Stimulated activated CD8-positive, alpha-beta memory T cell treated with anti-CD3 and anti-CD28 coated beads, Interleukin-2, amount 100 ng/mL, for 1 hour (primary cell): ENCODE measurements at places on chromosomes 1 and 21.

GRCh38 chr1:8523666-8524206 is 205.8 kb downstream of the SLC45A1 start:
- DNase-seq = no peak

- no peak for DNase-seq
These were observed 570 bp downstream of the KCND3 start for GRCh38 chr1:111988743-111989453.

- DNase-seq = no peak
These were observed 3.7 kb downstream of the CFAP410 start for GRCh38 chr21:44335266-44336059.

DNA sequence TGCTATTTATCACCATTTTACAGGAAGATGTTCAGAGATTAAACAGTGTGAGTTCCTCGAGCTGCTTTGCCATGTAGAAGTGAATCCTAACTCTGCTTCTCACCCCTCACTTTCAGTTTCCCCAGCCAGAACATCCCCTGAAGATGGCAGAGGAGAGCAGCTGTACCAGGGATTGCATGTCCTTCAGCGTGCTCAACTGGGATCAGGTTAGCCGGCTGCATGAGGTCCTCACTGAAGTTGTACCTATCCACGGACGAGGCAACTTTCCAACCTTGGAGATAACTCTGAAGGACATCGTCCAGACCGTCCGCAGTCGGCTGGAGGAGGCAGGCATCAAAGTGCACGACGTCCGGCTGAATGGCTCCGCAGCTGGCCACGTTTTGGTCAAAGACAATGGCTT is 16.9 kb downstream of the TENT5C start:
- DNase-seq = no peak

DNA sequence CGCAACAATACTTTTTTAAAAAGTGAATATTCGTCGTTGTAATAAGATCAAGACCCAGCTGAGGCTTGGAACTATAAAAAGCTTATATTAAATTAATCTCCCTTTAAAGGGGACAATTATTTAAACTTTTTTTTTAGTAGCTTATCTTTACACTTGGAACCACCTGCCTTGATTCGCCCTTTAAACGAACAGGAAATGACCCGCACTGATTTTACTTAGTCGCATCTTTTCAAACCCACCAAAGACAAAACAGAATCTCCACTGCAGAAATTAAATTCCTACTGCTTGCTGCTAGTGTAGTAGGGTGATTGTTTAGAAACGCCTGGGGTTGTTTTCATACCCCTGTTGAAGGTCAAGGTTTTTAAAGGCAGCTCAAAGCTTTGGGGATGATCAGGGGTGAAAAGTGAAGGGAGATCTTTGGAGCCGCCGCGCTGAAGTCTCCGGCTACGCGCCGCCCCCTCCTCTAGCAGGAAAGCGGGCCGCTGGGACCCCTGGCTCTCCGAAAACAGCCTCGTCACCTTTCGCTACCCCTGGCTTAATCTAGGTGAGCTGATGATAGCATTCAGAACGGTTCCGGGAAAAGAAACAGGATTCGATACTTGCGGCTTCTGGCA is 163.4 kb downstream of the RUNX1 start:
- DNase-seq = no peak

- DNase-seq = no peak
These were observed 9.9 kb upstream of the SYTL1 start for GRCh38 chr1:27331922-27332321.

DNA sequence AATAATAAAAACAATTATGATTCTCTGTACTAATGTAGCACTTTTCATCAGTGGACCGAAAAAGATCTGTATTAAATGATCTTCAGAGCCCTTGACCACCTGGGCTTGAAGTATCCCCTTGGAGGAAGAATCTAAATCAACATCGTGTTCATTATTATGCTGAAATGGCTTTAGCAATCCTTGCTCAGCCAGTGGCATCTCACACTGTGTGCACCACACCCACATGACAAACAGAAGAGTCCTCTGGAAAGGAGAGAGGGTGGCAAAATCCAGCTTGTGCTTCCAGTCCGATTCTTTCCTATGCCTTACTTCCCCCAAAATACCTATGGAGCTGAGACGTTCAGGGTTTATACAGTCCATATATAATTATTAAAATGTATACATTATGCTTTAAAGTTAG is 318.5 kb upstream of the RUNX1 start:
- DNase-seq = no peak

- DNase-seq = no peak
These were observed 112.9 kb downstream of the GREM2 start for GRCh38 chr1:240499012-240499411.

- DNase-seq = no peak
These were observed 83.6 kb downstream of the LRRC8D start for GRCh38 chr1:89904219-89904980.

- DNase-seq = no peak
These were observed 140.4 kb upstream of the UBE2U start for GRCh38 chr1:64062941-64063581.

GRCh38 chr21:33348706-33349105 is 23.9 kb downstream of the IFNAR1 start:
- no peak for DNase-seq

DNA sequence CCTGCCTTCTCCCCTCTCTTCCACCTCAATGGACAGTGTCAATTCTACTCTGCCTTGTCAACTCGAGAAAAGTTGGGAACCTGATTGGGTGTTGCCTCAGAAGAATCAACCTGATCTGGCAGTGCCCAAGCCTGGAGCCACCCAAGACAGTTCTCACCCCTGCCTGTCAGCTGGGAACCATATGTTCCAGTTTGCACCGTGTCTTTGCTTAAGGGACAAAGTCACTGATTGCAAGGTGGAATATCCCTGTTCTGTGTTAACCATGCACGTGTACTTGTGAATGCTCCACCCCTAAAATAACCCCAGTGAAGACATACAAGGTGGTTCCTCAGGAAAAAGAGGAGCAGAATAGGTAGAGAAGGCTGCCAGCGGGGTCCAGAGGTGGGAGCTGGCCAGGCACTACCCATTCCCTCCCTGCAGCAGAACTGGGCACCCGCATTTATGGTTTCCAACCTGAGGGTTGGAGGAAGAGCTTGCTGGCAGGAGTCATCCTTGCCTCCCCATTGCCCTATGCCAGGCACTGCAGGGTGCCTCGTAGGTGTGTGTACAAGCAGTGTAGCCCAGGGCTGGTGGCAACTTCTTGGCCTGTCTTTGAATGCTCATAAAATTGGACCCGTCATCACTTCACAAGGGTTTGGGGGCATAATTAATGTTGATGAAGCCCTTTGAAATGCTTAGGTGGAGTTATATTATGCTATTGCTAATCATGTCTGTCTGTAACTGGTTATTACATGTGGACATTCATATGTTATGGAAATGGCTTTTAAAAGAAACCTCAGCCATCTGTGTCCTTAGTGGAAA is 11.3 kb downstream of the NIPAL3 start:
- no peak for DNase-seq

GRCh38 chr1:77539519-77540142 is 142.8 kb downstream of the ZZZ3 start:
- no peak for DNase-seq

DNA sequence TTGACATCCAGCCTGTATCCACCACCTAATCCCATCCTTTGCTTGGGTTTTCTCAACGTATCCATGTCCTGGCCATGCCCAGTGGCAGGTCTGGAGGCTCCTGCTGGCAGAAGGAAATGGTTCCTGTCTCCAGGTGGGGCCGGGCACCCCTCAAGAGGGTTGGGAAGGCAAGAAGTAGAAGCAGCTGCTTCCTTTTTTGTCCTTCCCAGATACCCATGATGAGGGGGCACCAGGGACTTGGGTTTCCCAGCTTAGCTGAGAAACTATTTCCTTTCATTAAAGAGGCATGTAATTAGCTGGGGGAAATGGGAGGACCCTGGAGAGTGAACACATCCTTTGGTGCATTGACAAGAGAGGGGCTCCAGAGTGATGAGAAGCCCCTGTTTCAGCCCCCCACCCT is 21.1 kb upstream of the SLC45A3 start:
- no peak for DNase-seq

- no peak for DNase-seq
These were observed 454.4 kb upstream of the ADGRL4 start for GRCh38 chr1:79460773-79461436.

- DNase-seq = no peak
These were observed 3.1 kb upstream of the TDRD5 start for GRCh38 chr1:179588425-179589024.

GRCh38 chr1:30696831-30697230 is 26.6 kb downstream of the MATN1 start:
- DNase-seq = no peak
